ENCODE measurements at places on chromosomes 16 and 17.
A peak's percentile ranks its signal among the peaks of the same experiment; 100 is the strongest.

- no peak for DNase-seq
Measured at GRCh38 chr17:80724775-80725266, 180.2 kb downstream of the RPTOR start.

DNA sequence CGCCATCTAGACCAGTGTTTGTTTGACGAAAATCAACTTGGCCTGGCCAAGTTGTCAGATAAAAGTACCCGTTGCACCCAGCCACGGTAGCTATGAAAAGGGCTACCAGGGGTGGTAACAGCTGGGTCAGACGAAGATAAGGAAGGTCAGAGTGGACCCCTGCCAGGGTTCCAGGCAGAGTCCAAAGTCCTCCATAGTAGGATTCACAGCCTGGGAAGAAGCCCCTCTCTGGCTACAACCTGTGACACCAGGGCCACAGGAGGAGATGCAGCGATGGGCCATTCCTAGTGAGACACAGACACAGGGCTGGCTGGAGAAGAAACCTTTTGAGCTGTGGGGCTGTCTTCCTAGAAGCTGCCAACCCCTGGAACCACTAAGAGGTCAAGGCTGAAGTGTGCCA is 39.3 kb downstream of the MEAK7 start:
- peak; percentile 19 for DNase-seq

- no peak for DNase-seq
Measured at GRCh38 chr17:48622857-48623256, 3.3 kb downstream of the HOXB9 start.

DNA sequence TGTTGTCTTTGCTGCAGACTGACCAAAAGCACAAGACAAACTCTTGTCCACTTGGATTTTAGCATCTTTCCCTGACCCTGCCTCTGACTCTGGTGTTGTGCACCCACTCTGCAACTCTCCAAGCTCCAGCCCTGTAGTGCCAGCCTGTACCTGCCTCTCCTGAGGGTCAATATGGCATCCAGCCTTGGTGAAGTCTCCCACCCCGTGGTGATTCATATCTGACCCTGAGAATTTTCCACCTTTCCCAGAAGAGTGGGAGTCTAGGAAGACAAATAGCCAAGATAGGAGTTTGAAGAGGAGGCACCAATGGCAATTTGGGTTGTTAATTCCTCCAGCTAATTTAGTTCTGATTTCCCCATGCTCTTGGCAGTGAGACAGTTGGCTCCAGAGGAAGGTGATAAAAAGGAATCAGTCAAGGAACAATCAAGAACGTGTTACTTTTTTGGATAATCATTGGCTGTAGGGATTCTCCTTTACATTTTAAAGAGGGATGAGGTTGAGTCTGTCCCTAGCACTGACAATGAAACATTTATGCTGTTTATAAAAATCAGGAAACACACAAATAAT is 416.0 kb downstream of the MAF start:
- no peak for DNase-seq

- no peak for DNase-seq
Measured at GRCh38 chr16:4522051-4522581, 16.5 kb downstream of the CDIP1 start.

- DNase-seq: no peak
Measured at GRCh38 chr16:4089251-4089810, 26.9 kb downstream of the ADCY9 start.

- DNase-seq: no peak
Measured at GRCh38 chr16:88382491-88383400, at the start of gene ZNF469. TSS of gene ZNF469 (plus strand) at chr16:88382959. CDS start at chr16:88427471, 44,512 bp downstream.

DNA sequence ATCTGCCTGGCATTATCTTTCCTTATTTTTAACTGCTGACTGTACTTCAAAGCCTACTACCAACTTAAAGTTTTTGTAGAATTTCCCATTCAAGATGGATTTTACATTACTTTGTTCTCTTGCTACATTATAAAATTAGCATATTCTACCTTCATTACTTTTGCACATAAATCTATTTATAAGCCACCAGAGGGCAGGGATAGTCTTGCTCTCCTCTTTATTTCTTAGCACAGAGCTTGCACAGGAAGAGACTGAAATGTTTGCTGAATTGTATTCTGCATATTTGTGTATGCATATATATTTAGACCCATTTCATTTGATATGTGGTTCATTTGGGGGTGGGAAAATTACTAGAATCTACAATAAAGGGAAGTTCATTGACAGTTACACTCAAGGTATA is 108.0 kb downstream of the SKAP1 start:
- DNase-seq: peak; percentile 6

GRCh38 chr17:52751051-52751450 is 592.5 kb upstream of the CA10 start:
- no peak for DNase-seq

DNA sequence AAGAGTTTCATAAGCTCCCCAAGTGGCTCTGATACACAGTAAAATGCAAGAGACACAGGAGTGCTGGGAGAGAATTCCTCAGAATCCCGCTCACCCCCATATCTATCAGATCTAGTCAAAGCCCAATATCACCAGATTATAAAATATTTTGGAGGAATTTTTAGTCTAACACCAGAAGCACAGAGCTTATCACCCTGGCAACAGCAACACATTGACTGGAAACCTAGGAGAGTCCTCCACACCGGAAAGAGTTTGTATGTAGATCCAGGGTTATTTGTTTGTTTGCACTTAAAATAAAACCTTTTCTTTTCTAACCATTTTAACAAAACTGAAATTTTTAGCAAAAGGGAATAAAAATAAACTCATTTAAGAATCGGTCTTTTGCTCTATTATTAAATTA is 7.2 kb downstream of the SOX9 start:
- no peak for DNase-seq

GRCh38 chr16:70526403-70526802 is 2.8 kb downstream of the SF3B3 start:
- DNase-seq: peak; percentile 18

- DNase-seq: no peak
Measured at GRCh38 chr17:5410594-5411272, 8.7 kb downstream of the NUP88 start.
